ENCODE measurements at places on chromosomes 1 and 21. TPM values are rescaled to one million over a fixed set of nuclear protein-coding genes. Genes with fewer than 3 reads are reported as not detected.

GRCh38 chr1:4673494-4673893 lies 19.1 kb downstream of the AJAP1 start:
- no peak for DNase-seq

- DNase-seq = no peak
Observed at GRCh38 chr1:89271341-89272015, 1.2 kb downstream of the GBP5 start.

Gene DNALI1
- not detected for total RNA-seq

- DNase-seq = no peak
Observed at GRCh38 chr21:31889460-31889859, 16.6 kb downstream of the HUNK start.

Gene RGS4
- not detected for total RNA-seq

GRCh38 chr1:220013497-220013896 lies 32.8 kb downstream of the EPRS1 start:
- DNase-seq = no peak

GRCh38 chr1:7692005-7692404 lies 79.1 kb upstream of the VAMP3 start:
- no peak for DNase-seq

DNA sequence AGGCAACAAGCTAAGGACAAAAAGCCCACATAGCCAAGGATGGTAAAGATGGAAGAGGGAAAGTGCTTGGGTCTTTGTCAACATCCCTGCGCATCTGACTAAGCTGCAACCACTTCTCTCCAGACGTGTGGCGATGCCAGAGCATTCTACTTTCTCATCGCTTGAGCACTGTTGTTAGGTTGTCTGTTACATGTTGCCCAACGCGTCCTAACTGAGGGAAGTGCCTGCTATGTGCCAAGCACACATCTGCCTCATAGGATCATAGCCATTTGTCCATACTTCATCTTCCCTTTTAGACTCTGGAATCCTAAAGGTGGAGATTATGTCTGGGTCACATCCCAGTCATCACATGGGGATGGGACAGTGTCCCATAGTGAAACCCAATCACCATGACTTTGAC lies 464.9 kb downstream of the MATN1 start:
- DNase-seq = no peak

Gene SPRR1B
- total RNA-seq = not detected

- no peak for DNase-seq
Observed at GRCh38 chr1:27607239-27607804, 3.4 kb upstream of the AHDC1 start.
